Neural crest cell (in vitro differentiated cells): ENCODE measurements at places on chromosomes 3 and 15. TPM values are rescaled to one million over a fixed set of nuclear protein-coding genes. Genes with fewer than 3 reads are reported as not detected.

DNA sequence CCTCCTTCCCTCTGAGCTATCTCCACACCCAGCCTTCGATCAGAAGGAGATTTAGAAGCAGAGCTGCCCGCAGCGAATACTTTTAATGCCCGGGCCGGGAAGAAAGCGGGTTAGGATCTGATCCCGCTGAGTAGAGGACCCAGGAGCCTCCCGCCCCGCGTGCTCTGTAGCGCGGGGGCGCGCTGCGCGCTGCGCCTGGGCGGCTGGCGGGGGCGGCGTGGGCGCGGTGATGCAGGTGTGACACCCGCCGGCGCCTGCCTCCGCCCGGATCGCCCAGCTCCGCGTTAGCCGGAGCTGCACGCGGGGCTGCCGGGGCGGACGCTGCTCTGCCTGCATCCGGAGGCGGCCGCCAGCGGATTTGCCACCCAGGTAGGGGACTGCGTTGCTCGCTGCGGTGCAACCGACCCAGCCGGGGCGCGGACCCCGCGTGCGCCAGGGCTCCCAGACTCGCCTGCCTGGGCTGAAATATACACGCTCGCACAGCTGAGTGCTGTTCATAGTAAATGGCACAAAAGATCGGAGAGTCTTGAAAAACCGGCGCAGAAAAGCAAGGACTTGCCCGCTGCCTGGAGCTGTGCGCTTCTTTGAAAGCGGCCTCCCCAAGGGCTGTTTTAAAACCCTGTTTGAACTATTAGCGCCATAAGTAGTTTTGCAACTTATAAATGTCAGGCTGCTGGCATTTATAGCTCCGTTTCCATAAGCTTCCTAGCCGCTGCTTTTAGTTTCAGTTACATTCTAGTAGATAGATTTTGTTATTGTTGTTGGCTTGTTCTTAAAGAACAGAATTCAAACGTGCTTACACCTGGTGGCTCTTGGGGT lies at the start of gene SV2B:
Gene SV2B (plus strand): TSS at position 263 of the 819 bp plus-strand sequence. CDS start 126,007 bp downstream, outside the sequence.
- DNase-seq: peak; percentile 25

GRCh38 chr3:37489355-37489754 lies 315.0 kb upstream of the LRRFIP2 start:
- DNase-seq: no peak

DNA sequence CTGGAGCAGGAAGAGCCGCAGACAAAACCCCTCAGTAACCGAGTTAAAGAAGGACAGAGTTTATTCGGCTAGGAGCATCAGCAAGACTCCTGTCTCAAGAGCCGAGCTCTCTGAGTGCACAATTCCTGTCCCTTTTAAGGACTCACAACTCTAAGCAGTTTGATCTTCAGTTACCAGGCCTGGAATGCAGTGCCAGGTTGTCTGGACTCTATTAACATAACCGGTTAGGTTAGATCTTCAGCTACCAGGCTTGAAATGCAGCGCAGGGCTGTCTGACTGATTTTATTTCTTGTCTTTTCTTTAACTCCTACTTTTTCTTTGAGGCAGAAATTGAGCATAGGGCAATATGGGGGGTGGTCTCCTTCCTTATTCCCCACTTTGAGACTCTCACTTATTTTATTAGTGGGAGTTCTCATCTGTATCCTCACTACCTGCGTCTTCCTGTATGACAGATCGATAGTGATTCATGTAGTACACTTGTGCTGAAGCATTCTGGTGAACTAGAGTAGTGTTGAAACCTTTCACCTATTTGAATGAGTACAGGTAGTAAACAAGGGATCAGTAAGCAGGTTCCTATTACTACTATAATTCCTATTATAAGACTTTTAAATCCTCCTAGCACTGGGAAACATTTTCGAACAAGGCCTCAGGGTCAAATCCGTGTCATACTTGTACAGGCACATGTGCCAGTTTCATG lies 325.0 kb downstream of the CGGBP1 start:
- no peak for DNase-seq

DNA sequence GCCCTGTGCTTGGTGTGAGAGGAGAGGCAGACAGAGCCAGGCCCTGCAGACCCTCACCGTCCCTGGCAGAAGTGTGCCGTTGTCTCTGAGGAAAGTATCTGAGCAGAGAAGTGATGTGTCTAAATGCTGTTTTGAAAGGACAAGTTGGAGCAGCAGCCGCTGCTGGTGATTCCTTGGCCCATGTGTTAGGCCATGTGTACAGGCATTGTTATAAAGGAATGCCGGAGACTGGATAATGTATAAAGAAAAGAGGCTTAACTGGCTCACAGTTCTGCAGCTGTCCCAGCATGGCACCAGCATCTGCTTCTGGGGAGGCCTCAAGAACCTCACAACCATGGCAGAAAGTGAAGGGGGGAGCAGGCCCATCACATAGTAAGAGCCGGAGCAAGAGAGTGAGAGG lies 334.6 kb upstream of the ATP10A start:
- DNase-seq: no peak

Gene THBS1
- total RNA-seq: 17.3 and 20.7 TPM in 2 replicates

Gene P2RY12
- not detected in 2 replicates for total RNA-seq

DNA sequence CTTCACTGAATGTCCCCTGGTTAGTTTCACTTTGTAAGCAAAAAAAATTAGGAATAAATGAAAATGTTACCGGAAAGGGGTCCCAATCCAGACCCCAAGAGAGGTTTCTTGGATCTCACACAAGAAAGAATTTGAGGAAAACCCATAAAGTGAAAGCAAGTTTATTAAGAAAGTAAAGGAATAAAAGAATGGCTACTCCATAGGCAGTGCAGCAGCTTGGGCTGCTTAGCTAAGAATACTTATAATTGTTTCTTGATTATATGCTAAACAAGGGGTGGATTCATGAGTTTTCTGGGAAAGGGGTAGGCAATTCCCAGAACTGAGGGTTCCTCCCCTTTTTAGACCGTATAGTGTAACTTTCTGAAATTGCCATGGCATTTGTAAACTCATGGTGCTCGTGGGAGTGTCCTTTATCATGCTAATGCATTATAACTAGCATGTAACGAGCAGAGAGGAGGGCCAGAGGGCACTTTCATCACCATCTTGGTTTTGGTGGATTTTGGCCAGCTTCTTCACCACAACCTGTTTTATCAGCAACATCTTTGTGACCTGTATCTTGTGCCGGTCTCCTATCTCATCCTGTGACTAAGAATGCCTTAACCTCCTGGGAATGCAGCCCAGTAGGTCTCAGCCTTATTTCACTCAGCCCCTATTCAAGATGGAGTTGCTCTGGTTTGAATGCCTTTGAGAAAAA lies 41.0 kb upstream of the CMSS1 start:
- DNase-seq: no peak

DNA sequence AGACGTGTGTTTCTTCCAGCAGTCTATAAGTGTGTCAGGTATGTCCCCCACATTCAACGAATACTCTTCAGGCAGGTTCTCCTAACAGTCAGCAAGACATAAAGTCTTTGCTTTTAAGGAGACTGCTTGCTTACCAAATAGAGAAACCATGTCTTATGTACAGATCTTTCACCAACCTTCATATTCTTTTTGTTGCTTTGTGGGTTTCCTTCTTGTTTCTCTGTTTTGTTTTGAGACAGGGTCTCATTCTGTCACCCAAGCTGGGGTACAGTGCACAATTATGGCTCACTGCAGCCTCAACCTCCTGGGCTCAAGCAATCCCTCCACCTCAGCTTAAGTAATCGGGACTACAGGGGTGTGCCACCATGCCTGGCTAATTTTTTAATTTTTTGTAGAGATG lies 14.3 kb downstream of the DYNC1LI1 start:
- DNase-seq: no peak

- DNase-seq: no peak
Measured at GRCh38 chr3:17357035-17357710, 385.3 kb downstream of the TBC1D5 start.

DNA sequence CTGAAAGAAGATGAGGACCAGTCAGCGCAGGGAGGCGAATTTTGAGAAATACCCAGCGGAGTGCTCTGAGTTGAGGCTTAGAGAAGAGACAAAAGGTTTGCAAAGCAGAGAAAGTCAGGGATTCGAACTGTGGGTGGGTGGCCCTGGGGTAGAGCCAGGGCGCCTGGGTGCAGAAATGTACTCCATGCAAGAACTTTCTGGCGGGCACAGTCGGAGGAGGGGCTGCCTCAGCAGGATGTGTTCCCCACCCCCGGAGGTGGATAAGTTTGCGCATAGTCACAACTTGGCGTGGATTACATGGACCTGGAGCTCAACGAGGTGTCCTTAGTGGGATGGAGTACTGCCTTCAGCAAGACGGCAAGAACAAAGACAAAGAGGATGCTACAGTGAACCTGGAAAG lies 117.3 kb upstream of the ALDH1A3 start:
- DNase-seq: no peak

Gene CMTM8
- 4.4 TPM in 2 replicates for total RNA-seq

Gene RTP3
- total RNA-seq: not detected in 2 replicates

Gene COL6A6
- total RNA-seq: not detected in 2 replicates

DNA sequence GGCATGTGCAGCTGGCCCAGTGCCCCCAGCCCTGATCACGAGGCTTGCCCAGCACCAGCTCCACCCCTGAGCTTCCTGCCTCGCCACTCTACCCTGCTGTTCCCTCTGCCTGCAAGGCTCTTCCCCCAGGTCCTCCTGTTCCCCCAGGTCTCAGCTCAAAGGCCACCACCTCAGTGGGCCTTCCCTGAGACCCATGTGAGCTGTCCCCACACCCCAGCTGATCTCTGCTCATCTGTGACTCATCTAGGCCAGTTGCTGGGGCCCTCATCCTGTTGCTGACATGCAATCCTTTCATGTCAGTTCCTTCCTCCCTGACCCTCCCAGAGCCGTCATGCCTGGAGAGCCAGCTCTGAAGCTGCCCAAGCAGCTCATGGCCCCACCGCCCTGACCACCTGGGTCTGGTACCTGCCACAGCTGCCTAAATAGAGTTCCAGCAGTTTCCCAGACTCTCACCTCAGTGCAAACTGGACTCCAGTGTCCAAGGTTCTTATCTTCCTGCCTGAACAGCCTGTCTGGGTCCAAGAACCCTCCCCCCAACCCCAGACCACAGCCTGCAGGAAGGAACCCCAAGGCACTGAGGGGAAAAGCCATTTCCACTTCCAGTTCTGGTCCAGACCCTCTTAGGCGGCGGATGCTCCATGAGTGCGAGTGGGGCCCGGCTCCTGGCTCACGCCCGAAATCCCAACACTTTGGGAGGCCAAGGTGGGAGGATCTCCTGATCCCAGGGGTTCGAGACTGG lies 116.6 kb upstream of the IQSEC1 start:
- DNase-seq: no peak

Gene CP
- total RNA-seq: 0.09 and 0.42 TPM in 2 replicates

Gene NLGN1
- 18.6 and 20.0 TPM in 2 replicates for total RNA-seq

DNA sequence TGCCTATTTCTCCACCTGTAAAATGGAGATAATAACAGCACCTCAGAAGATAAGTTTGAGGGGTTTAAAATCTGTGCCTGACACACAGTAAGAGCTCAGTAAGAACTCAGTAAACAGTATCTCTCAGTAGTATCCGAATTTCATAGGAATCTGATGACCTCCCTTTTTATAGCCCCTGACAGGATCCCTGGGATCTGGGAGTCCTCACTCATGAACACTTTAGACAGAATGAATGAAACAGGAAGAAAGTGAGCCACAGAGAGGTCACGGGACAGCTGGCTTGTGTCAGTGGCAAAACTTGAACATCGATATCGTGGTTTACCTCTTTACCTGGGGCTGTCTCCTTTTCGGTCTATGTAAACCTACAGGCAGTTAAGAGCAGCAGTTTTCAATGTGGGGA lies 51.2 kb downstream of the LRTM1 start:
- no peak for DNase-seq

- no peak for DNase-seq
Measured at GRCh38 chr3:98701071-98701675, 62.0 kb upstream of the ST3GAL6 start.

GRCh38 chr3:56951366-56951765 lies 109.1 kb upstream of the SPATA12 start:
- no peak for DNase-seq

DNA sequence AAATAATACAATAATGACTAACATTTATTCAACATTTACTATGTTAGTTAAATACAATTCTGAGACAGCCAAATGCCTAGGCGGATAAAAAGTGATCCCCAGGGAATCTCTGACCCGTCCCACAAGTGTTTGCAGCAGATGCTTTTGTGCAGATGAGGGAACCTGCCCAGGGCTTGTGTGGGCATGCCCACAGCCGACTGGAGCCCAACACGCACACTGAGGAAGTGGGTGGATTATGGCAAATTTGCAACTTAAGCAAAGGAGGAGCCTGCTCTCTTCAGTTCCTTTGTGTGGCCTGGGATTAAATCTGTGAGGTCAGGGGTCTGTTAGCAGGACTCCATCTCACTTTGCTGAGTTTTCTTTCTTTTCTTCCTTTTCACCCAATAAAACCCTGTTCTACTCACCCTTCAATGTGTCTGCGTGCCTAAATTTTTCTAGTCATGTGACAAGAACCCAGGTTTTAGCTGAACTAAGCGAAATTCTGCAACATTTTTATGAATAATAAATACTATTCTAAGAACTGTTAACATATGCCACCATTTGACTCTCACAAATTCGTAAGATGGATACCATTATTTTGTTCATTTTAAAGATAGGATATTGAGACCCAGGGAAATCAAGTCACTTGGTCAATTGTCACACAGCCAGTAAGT lies 13.9 kb upstream of the RTP1 start:
- DNase-seq: no peak

DNA sequence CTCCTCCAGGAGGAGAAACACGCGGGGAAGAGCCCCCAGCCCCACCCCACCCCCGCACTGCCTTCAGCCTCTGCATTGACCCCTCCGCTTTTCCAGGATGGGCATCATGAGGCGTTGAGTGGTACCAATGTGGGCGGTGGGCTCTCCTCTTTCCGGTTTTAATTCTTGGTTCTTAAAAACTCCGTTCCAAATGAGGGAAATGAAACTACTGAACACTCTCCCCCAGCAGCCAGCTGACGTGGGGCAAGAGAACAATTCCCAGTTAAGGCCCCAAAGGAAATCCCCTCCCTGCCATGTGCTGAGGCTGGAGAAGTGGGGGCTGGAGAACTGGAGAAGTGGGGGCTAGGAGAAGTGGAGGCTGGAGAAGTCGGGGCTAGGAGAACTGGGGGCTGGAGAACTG lies 5.3 kb upstream of the NRROS start:
- no peak for DNase-seq

GRCh38 chr3:46856576-46857471 lies 6.4 kb downstream of the MYL3 start:
- no peak for DNase-seq

Gene NR1I2
- total RNA-seq: 0.26 TPM in 1 of 2 replicates, not detected in the other
